Activated effector memory CD4-positive, alpha-beta T cell treated with anti-CD3 and anti-CD28 coated beads, Interleukin-2, amount 50 U/mL, for 16 hours (primary cell): ENCODE measurements at places on chromosomes 5 and 9.

- peak; percentile 51 for DNase-seq
These were observed 10.6 kb upstream of the EXOC3 start for GRCh38 chr5:432201-432927.

DNA sequence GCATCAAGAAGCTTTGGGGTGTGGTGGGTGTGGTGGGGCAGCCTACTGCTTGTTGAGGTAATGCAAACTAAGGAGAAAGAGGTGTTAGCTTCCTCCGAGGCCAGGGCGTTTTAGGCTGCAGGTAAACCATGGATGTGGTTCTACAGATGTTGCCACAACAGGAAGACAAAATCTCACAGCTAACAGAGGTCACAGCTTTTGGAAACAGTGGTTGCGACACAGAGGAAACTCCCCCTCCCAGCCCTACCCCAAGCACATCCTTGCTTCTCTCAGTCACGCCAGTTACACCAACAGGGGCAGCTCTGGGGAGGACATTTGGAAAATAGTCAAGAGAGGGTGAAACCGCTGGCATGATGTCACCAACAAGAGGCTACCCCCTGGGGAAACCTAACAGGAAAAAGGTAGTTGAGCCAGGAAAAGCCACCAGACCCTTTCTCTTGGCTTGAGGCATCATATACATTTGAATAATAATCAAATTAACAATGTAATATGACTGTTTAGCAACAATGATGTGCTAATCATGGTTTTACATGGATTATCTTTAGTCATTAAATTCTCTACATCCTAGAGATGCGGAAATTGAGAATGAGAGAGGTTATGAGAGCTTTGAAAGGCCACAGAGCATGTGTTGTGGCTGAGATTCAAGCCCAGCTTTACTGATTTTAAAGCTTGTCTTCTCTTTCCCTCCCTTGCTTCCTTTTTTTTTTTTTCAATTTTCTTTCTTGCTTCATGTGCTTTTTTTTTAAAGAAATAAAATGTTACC is 82.2 kb upstream of the IL12B start:
- DNase-seq: peak; percentile 84

GRCh38 chr5:151315998-151316597 is 12.5 kb upstream of the SLC36A3 start:
- DNase-seq: peak; percentile 75

- no peak for DNase-seq
These were observed 83.2 kb downstream of the DIRAS2 start for GRCh38 chr9:90559075-90560073.

DNA sequence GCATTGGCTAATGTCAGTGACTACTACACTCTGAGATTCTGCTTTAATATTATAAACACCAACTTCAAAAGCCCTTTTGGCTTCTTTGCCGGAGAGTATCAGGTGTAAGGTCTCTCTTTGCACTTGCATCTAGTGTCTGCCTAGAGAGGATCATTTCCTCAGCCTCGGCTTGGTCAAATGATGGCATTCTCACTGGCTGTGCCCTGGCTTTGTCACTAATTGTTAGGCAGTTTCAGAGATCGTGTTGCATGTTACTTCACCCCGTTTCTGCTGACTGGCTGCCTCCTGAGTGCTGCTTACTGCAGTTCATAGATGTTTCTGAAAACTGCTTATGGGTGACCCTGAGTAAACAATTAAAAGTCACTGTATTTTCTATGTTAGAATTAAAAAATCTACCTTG is 48.8 kb downstream of the SLC1A3 start:
- DNase-seq: no peak

GRCh38 chr5:175223291-175223690 is 220.7 kb downstream of the DRD1 start:
- DNase-seq: no peak

GRCh38 chr5:1638658-1639400 is 115.1 kb upstream of the LPCAT1 start:
- DNase-seq: peak; percentile 58

DNA sequence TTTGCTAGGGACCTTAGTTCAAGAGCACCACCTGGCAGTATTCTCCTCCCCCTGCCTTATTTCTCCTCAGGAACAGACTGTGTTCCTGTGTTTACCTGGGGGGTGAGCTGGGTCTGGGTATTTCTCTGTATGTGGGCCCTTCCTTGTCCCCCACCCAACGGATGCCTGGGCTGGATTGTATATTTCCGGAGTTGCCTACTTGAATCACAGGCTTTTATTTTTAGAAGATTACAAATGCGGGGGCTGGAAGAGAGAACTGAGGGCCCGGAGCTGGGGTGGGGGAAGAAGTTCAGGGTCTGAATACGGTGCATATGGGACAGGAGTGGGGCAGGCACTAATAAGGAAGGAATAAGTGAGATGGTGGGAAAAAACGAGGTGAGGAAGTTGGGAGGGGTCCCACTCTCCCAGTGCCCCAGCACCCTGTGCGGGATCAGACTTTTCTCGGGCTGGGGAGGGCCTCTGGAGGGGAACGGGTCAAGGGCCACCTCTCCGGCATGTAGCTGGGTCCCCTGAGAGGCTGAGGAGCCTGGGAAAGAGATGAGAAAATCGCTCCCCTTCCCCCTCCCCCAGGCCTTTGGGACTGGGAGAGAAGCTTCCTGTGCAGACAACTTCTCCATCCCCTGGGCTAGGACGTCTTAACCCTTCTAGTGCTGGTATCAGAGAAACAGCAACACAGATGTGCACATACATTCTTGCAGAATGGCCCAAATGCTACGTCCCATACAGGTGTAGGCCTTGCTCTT is 42.1 kb downstream of the PCDH1 start:
- DNase-seq: no peak
